GM12891 (cell line): ENCODE measurements at places on chromosomes 7 and 10.

DNA sequence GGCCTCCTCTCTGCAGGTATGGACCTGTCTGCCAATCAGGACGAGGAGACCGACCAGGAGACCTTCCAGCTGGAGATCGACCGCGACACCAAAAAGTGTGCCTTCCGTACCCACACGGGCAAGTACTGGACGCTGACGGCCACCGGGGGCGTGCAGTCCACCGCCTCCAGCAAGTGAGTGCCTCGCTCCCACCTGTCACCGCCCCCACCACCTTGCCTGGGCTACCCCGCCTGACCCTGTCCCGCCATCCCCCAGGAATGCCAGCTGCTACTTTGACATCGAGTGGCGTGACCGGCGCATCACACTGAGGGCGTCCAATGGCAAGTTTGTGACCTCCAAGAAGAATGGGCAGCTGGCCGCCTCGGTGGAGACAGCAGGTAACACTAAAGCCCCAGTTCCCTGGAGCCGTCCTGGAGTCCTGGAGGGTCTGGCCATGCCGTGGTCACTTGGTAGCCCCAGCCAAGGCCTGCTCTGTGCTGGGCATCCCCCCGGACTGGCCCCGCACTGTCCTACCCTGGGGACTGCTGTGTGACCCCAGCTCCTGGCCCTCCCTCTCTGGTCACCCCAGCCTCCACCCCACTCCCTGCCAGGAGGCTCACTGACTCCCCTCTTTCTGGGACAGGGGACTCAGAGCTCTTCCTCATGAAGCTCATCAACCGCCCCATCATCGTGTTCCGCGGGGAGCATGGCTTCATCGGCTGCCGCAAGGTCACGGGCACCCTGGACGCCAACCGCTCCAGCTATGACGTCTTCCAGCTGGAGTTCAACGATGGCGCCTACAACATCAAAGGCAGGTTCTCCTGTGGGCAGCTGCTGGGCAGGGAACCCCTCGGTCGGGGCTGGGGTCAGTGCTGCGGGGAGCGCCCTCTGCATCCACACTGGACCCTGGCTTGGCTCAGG is 178.0 kb downstream of the RNF216 start:
- no peak for DNase-seq

DNA sequence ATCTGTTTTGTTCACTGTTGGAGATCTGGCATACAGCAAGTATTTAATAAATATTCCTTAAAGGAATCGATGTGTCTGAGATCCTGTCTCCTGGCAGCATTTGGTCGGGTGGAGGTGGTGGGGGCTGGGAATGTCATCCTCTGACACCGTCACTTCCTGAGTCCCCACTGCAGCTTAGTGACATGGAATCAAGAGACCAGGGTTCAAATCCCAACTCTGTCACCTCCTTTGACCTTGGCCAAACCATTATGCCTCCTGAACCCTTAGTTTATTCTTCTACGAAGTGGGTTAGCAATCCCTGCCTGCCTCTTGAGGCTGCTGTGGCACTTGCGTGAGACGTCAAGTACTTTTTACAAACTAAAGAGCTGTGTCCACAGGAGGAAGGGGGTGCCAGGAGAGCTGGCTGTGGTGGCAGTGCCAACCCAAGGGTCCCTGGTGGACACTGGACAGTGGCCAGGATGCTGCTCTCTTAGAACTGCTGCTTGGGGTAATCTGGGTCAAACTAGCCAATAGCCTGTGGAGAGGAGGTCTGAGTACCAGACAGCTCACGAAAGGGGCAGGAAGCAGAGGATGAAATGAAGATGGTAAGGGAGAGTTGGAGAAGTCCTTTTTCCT is 8.0 kb upstream of the ZMIZ1 start:
- DNase-seq: no peak

GRCh38 chr10:105023211-105024111 is 382.4 kb downstream of the SORCS3 start:
- DNase-seq: no peak

DNA sequence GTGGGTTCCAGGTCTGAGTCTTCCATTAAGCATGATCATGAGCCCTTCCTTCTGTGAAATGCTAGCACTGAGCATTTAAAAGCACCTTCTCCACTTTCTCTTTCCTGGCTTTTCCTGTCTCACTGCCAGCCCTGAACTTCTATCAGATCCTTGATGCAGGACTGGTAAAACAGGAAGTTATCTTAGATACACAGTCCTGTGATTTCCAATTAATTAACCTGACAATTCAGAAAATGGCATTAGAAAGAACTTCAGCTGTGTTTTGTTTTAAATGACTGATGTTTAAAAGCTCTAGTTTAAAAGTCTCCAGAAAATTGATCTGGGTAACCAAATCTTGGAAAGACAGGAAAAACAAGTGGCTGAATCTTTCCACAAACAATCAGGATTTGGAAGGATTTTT is 79.0 kb upstream of the MACROH2A2 start:
- no peak for DNase-seq

DNA sequence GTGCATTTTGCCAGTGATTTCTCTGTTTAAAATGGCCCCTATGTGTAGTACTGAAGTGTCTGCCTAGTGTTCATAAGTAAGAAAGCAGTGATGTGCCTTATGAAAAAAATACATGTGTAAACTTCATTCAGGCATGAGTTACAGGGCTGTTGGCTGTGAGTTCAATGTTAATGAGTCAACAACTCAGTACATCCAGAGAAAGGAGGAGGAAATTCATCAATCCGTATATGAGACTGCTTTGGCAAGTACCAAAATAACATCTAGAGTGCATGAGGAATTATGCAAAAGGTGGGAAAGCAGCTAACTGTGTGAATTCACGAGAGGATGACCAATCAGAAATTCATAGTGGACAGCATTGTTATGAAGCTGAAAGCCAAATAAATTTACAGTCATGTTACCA is 255.6 kb downstream of the ZEB1 start:
- DNase-seq: no peak

DNA sequence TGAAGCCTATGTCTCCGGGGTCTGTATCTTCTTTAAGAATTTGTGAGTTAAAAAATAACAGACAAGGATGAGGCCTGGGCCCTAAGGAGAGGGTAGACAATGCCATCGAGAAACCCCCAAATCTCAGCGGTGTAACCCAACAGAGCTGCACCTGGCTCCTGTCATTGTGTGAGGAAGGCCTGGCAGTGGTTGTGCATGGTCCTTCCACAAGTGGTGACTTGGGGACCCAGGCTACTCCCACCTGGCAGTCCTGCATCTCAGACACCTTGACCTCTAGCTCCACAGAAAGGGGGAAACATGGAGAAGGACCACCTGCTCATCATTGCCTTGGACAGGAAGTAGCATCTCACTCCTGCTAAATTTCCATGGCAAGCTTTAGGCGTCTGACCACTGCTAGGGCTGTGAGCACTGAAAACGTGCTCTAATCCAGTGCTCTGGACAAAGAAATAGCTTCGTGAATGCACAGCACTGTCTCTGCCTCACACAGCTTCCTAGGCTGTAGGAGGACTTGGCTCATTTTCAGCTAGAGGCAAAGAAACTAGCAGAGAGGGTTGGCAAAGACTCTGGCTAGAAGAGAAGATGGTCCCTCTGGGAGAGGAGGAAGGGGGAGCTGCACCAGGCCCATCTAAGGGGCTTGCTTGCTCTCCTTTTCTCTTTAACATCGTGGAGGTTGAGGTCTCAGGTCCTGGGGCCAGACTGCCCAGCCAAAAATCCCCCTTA is 273.9 kb upstream of the ZMIZ1 start:
- no peak for DNase-seq

DNA sequence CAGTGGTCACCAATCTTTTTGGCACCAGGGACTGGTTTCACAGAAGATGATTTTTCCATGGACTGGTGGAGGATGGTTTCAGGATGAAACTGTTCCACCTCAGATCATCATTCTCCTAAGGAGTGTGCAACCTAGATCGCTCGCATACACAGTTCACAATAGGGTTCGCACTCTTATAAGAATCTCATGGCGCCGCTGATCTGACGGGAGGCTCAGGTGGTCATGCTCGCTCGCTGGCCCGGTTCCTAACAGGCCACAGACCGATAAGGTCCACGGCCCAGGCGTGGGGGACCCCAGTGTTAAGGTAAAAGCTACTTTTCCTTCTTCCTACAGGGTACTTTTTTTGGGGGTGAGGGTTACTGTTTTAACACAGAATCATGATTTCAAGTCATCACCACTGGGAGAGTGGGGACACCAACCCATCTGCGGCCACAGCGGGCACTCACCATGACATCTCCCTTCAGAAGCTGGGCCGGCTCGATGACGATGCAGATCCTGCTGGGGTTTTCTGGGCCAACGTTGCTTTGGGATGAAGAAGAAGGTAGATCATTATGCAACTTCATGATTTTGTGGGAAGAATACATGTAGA is 170.5 kb downstream of the TNS3 start:
- no peak for DNase-seq

DNA sequence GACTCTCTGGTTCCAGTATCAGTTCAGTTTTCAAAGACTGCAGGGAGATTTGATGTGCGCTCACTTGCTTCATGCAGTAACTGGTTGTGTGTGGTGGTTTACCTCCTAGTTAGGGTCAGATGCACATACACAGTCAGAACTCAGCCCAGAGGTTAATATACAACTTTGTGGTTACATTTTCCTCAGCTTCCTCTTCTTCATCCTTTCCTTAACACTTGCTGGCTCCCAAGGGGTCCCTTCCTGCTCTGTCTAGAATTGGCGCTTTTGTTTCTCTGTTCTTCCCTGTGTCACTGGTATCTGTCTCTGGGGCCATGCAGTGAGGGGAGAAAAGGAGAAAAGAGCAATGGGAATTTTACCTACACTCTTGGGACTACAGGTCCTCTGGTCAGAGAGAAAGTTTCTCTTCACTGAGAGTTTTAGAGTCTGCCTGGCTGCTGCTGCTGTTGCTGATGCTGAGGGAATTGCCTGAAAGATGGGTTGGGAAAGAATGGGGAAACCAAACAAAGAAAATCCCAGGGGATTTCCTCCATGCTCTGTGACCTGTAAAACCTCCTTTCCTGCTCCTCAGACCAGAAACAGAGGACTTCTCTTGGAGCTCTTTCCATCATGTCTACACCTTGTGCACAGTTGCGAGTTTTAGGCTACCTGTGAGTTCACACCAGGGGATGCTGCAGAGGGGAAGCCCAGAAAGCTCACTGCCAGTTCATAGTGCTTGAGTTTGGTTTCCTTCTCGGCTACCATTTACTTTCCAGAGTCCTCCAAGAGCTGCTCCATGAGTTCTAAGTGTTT is 74.6 kb downstream of the WDFY4 start:
- DNase-seq: no peak

- no peak for DNase-seq
Measured at GRCh38 chr10:120559800-120560199, 102.8 kb downstream of the PLPP4 start.

GRCh38 chr10:73182568-73182967 is 14.6 kb downstream of the FAM149B1 start:
- DNase-seq: no peak

DNA sequence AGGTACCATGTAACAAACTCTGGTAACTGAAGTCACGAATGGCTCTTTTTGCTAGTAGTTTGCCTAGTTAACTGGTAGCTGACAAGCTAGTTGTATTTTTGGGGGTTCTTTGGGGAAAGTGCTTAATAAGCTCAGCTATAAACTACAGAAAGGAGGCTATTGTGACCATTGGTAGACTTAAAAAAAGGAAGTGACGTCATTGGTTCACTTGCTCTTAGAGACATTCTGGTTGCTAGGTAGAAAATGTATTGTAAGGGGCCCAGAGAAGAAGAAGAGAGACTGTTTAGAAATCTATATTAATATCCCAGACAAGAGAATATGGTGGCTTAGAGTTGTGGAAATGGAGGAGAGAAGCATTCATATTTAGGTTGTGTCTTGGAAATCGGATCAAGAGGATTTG is 103.0 kb downstream of the NXPH1 start:
- DNase-seq: no peak

DNA sequence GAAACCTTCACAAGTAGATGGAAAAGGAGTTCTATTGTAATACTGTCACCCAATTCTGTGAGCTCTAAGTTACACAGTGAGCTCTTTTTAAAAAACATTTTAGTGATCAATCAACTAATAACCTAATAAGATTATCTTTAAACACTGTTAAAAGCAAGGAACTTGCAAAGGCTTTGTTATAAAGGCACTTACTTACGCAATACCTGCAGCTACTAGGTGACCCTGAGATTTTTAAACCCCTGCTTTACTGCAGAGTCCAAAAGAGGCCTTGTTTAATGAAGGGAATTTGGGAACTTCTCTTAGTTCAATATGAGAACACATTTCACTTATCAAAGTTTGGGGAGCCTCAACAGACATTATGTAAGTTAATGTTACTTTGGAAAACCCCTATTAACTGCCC is 53.3 kb downstream of the P4HA1 start:
- no peak for DNase-seq

- no peak for DNase-seq
Measured at GRCh38 chr10:96305019-96305418, 785 bp downstream of the DNTT start.

DNA sequence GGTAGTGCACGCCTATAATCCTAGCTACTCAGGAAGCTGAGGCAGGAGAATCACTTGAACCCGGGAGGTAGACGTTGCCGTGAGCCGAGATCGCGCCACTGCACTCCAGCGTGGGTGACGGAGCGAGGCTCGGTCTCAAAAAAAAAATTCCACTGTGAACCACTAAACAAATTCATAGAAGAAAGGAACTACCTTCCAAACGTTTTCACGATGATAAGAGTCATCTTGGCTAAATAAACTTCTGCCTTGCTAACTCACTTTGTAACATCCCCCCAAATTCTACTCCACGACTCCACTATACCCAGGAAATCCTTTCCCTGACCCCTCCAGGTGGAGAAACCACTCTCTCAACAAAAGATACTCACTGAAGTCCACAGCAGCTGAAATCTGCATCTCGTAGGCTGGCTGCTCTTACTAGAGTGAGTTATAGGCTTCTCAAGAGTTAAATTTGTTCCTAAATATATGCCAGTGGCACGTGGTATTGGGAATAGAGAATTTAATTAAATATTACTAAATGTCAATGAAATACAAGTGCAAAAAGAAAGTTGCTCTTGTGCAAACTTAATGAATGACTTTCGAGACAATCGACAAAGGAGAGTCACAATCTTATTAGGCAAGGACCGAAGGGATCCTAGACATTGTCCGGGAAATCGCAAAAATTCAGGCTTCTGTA is 1.6 kb upstream of the GTF2I start:
- DNase-seq: no peak

DNA sequence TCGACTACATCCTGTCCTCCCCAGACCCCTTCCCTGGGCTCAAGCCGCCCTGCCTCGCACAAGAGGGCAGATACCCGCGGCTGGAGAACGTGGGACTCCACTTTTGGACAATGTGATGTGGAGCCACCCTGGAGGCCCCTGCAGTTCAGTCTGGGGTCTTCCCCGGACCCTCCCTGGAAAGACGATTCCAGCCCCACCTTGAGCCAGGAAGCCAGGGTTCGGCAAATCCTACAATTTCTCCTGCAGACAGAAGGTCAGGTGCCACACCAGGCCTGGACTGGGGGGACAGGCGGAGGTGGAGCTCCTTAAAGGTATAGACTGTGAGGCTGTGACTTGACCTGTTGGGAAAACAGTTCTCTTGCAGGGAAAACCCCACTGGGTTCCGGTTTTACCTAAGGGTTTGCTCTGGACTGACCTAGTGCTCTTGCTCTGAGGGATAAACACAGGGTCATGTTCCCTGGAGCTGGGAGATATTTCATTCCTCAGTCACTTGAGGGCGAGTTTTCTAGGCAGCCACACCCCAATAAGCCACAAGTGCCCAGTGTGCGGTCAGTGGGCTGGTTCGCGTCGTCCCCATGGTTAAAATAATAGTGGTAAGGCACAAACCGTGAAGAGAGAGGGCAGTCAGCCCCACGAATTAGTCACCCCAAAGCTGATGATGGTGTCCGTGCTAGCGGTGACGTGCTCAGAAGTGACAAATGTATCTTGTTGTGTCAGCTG is 1.6 kb downstream of the FOXL3 start:
- no peak for DNase-seq

GRCh38 chr10:76881477-76882220 is 756.0 kb downstream of the KCNMA1 start:
- no peak for DNase-seq

GRCh38 chr10:91487911-91488582 is 77.9 kb downstream of the HECTD2 start:
- no peak for DNase-seq
